ENCODE measurements at places on chromosomes 6 and 20.

- no peak for DNase-seq
Observed at GRCh38 chr20:20466341-20466879, 98.5 kb downstream of the INSM1 start.

DNA sequence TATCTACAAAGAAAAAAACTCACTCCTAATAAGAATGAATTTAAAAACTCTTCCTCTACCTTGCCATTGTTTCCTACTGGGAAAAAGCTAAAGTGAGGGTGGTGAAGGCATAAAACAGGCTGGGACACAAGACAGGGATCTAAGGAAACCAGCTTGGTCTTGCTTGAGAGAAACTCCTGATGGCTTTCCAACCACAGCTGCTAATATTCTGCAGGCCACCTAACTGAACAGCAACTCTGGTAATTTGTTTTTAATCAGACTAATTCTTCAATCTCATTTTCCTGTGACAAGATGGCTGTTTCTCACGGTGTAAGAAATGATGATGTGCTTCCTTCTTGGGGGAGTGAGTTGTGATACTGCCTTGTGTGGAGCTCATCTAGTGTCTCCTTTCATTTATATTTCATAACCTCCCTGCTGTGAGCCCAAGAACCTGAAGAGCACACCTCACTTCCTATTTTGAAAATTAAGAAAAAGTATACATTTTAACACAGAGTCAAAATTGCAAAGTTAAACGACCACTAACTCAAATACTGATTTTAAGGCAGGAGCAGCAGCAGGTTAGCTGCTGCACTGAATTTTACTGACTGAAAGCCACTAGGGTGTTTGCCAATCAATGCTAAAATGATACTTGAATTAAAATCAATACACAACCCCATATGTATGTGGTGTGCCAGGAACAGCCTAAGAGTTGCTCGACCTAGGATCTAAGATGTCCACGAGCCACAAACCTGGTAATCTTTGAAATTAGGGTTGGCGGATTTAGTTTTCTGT, 58.0 kb downstream of the BACH2 start:
- no peak for DNase-seq

DNA sequence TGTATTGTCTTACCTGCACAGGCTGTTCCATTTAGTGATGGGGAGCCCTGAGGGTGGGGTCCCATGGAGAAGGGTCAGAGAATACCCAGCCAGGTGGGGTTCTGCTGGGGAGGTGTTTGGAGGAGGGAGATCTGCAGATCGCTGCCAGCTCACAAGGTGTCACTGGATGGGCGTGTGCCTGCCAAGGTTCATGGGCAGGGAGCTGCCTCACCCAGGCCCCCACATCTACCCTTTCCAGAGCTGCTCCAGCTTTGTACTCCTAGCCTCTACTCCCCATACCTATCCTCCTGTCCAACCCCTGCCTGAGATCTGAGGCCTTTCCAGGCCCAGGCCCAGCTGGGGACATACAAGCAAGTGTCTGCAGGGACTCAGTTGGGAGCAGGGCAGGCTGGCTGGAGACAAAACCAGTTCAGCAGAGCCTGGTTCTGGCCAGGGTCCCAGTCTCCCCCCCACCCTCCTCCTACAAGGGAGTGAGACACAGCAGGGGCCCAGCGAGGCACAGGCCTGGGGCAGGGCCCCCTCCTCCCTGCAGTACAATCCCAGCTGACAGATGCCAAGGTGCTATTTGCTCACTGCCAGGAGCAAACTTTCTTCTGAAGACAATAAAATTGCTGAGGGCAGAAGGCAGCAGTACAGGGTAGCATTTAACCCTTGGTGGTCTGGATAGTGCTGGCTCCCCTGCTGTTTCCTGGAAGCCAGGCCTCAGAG, 19.7 kb downstream of the SPDEF start:
- no peak for DNase-seq

DNA sequence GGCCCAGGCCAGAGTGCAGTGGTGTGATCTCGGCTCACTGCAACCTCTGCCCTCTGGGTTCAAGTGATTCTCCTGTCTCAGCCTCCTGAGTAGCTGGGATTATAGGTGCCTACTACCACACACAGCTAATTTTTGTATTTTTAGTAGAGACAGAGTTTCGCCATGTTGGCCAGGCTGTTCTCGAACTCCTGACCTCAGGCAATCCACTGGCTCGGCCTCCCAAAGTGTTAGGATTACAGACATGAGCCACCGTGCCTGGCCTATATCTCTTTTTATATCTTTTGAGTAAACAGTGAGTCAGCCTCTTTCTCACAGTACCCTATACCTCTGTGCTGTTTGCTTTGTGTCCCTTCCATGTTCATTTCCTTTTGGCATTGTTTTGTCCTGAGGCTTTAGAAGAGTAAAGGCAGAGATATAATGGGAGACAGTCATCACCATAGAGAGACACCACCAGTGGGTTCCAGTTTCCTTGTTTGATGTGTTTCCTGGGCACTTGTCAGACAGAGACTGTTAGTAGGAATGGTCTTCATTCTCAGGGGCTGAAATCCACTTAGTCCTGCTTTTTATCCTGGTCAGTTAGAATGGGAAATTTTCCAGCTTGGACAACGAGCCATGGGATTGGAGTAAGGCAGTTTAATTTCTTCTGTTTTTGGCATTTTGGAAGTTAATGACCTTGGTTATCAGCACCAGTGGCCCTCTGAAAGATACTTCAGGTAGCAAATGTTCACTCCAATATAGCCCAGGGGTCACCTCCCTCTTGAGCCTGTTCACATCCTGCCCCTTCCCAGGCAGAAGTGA, 32.2 kb upstream of the ASXL1 start:
- no peak for DNase-seq

- no peak for DNase-seq
Observed at GRCh38 chr6:2272696-2273095, 27.3 kb upstream of the GMDS start.

DNA sequence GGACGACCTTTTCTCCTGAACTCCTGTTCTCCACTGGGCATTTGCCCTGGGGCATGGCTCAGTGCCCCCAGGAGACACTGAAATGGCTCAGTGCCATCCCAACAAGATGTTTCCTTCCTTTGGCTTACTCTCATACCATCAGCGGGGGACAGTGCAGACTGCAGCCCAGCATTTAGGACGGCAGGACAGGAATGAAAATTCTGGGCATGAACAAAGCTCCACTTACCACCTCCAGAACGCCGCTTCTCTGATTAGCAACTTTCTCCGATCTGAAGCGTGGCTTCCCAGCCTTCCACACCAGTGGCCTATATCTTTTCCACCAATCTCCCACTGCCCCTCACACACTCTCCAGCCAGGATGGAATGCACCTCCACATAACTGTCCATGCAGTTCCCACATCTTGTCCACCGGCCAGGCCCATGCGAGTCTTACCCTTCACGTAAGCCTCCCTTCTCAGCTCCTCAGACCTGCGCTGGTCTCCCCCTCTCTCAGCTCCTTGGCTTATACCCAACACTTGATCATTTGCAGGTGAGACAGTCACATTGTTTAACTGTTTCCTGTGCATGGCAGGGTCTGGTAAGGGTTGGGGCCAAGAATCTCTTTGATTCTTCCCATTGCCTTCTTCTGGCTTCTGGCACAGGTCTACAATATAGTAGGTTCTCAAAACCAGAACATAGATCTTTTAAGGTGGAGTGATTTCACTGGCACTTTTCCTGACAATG, 114.5 kb downstream of the FYN start:
- no peak for DNase-seq

- DNase-seq: peak; percentile 66
Observed at GRCh38 chr6:5287205-5287965, 26.1 kb downstream of the FARS2 start.

Measured in CD14-positive monocyte (primary cell).